CD4-positive, alpha-beta T cell (primary cell): ENCODE measurements at places on chromosomes 3 and 15. TPM values are rescaled to one million over a fixed set of nuclear protein-coding genes. Genes with fewer than 3 reads are reported as not detected.

DNA sequence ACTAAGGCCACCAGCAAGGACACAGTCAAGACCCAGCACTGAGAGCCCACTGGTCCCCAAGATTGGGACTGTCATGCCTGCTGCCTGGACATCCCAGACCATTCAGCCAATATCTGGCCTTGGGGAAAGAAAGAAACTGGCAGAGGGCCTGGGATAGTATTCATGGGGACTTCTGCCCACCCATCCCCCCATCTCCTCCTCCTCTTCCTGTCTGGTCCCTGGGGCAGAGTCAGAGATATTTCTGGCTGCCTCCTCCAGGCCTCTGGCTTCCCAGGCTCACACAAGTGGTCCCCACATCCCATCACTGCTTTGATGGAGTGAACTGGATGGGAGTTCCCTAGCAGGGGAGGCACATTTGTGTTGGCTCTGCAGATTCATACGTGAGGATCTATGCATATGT lies 4.2 kb upstream of the RASL12 start:
- no peak for DNase-seq

The BFSP2 gene
- total RNA-seq: not detected

DNA sequence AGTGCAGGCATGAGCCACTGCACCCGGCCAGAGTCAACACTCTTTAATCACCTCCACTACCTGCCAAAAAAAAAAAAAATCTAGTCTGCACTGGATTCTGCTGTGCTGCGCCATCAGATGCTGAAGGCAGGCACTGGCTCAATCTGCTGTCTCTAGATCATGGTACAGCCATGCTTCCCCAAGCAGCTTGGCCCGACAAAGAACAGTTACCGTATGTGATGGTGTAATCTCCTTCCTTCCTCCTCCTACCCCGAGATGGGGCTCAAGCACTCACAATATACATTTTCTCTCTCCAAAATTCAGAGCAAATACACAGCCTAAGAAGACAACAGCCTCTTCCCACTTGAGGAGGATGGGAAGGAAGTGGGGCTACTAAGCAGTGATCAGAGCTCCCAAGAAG lies 45.1 kb downstream of the DAPK2 start:
- DNase-seq: no peak

GRCh38 chr15:100856867-100857266 lies 22.8 kb upstream of the ALDH1A3 start:
- no peak for DNase-seq

GRCh38 chr3:134327594-134327975 lies 46.7 kb downstream of the AMOTL2 start:
- DNase-seq: no peak

The TICRR gene
- total RNA-seq: 0.06 TPM

The CHL1 gene
- not detected for total RNA-seq

DNA sequence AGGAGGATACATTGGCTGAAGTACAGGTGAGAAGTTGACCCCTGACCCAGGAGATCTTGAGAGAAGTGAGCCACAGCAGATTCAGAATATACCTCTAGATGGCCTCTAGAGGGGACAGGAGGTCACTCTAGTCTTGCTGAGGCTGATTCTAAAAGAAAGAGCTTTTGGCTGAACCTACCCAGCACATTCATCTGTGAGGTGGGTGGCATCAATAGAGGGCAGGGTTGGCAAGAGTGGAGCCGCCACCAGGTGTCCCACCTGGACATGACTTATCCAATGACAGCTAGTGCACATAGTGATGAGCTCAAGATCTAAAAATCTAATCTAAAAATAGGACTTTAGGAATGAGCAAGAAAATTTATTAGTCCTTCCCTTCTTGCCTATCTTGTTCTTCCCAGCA lies 51.6 kb downstream of the CYP19A1 start:
- DNase-seq: no peak
